ENCODE measurements at places on chromosomes 4 and X.
A peak's percentile ranks its signal among the peaks of the same experiment; 100 is the strongest.

DNA sequence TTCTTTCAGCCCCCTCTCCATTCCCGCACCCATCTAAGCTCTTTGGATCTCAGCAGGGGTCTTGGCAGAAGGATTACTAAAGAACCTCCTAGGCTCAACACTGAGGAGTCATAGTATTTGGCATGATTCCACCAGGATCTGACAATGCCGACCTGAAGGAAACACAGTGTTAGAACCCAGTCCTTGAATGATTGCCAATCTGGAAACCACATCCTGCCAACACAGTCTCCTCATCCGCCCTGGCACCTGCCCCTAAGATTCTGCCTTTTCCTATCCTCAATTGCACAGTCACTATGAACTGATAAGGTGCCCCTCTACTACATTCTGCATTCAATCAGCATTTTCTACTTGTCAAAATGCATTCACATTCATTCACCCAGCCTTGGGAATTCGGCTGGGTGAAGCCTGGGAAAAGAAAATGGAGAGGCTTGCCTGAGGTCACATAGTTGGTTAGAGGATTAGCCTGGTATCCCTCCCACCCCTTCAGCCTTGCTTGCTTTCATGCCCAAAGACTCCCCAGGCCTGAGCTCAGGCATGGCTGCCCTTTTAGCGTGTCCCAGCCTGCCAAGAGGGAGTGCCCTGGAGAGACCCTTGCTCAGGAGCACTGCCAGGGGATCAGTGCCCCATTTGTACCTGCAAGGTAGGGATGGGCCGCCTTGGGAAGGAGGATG, 2.2 kb upstream of the CLDN2 start:
- DNase-seq = no peak

DNA sequence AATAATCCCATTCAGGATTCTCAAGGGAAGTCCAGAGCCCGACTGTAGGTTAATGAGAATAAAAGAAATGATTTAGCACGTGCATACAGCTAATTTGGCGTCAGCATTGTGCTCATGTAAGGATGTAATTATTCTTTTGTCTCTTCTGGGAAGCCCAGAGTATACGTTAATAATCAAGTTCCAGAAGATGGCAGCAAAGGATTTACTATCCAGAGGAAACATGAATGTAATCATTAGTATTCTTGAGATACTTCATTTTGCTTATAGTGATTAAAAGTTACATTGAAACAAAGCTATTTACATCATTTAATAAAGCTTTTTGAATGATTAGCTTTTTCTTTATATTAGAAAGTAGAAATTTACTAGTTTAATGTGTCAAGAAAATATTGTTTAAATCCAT, 27.1 kb upstream of the MAP9 start:
- no peak for DNase-seq

GRCh38 chr4:171588051-171588545, 225.1 kb upstream of the GALNTL6 start:
- DNase-seq = no peak

- DNase-seq = no peak
These were observed 17.1 kb downstream of the CTBP1 start for GRCh38 chr4:1231637-1232360.

DNA sequence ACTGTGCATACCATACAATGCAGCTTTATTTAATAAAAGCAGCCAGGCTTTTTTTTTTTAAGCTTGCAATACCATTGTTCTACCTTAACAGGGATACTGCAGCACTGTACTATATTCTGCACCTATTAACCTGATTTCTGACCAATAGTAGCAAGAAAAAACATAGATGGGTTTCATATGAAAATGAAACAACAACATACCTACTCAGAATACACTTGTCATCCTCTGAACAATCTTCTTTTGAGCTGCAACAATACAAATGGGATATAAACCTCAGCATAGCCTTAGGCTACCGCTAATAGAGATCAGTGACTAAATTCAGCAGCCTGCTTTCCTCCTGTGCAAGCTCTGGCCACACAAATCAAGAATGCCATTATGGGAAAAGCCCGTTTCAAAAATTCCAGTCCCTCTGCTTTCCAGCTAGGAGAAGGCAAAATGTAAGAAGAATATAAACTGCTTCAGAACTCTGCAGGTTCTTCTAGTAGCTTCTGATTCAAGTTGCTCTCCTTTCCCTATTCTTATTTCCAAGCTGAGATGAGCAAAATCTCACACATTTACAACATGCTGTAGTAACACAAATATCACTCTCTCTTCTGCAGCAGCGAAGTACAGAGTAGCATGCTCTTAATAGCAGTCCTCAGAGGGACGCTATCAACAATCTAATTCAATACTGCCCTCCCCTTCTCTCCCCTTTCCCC, 143.4 kb downstream of the KLHL13 start:
- no peak for DNase-seq

GRCh38 chr4:164779811-164780216, 25.9 kb downstream of the SMIM31 start:
- peak; percentile 51 for DNase-seq

GRCh38 chr4:27048429-27049238, 188.0 kb downstream of the STIM2 start:
- peak; percentile 47 for DNase-seq

GRCh38 chr4:101328063-101328602, 19.2 kb downstream of the PPP3CA start:
- peak; percentile 26 for DNase-seq

DNA sequence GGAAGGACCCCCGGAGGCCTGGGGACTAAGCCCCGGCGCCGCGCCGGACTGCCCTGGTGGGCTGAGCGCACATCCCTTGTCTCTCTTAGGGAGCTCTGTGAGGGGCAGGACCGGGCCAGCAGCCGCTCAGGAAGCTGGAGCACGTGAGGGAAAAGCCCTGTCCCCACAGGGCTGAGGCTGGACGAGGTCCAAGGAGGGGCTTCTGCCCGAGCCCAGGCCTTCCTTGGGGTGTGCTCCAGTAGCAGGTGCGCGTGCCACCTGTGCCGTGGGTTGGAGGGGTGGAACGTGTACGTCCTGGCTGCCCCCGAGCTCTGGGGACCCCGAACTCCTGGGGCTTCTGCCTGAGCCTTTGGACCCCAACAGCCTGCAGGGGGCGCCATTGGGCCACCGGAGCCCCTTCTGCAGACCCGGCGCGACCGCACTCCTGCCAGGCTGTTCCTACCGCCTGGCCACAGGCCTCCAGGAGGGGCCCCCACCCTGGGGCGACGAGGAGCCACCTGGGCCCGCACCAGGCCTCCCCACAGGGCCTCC, 27.2 kb downstream of the TACC3 start:
- peak; percentile 93 for DNase-seq

GRCh38 chr4:54433686-54434085, 204.6 kb downstream of the PDGFRA start:
- DNase-seq = no peak

GRCh38 chrX:129823522-129823921, 20.2 kb downstream of the ZDHHC9 start:
- no peak for DNase-seq

GRCh38 chr4:7394681-7395451, 39.9 kb downstream of the PSAPL1 start:
- DNase-seq = no peak

GRCh38 chr4:87108142-87108546, 112.3 kb downstream of the KLHL8 start:
- no peak for DNase-seq

GRCh38 chrX:47226531-47227333, 6.1 kb upstream of the USP11 start:
- DNase-seq = no peak

DNA sequence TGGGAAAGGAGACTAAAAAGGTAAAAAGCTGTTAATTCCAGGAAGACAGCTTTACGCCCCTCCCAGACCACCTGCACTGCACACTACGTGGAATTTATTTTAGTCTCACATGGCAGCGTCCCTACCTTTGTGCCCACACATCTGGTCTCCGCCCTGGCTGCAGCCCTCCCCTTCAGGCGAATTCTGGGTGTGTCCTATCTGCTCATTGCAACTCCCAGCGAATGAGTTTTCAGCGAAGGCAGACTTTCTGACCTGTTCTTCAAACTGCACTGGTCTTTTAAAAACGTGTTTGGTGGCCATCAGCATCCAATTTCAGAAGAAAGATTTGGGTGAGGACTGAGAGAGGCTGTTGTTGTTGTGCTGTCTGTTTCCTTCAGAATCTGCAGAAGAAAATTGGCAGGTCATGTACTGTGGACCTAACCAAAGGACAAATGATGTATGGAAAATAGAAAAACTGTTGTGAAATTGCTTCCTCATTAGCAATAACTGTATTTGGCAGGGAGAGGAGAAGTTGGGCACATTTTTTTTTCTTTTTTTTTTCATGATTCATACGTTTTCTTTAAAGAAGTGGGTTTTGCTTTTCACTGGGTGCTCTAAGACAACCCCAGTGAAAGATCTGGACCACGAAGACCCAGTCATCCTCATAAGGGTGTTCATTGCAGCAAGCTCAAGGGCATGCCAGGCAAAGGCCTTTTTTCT, 4.2 kb downstream of the TLR8 start:
- no peak for DNase-seq

GRCh38 chr4:89820010-89820409, 17.0 kb downstream of the SNCA start:
- no peak for DNase-seq

DNA sequence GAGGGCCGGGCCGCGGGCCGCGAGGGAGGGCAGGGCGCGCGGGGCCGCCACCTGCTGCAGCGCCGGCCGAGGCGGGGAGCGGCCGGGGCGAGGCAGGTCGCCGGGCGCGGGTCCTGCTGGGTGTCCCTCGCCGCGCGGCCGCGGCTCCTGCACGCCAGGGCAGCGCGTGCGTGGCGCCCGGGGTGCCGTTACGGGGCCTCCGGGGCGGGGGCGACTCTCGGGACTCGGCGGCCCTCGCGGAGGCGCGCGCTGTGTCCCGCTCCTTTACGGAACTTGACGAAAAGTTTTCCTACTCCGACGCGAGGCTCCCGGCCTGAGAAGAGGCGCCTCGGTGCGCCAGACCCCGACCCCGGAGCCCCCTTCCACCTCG, 329 bp downstream of the TBC1D14 start:
- no peak for DNase-seq

GRCh38 chr4:78878031-78878430, 61.2 kb downstream of the PAQR3 start:
- DNase-seq = no peak

DNA sequence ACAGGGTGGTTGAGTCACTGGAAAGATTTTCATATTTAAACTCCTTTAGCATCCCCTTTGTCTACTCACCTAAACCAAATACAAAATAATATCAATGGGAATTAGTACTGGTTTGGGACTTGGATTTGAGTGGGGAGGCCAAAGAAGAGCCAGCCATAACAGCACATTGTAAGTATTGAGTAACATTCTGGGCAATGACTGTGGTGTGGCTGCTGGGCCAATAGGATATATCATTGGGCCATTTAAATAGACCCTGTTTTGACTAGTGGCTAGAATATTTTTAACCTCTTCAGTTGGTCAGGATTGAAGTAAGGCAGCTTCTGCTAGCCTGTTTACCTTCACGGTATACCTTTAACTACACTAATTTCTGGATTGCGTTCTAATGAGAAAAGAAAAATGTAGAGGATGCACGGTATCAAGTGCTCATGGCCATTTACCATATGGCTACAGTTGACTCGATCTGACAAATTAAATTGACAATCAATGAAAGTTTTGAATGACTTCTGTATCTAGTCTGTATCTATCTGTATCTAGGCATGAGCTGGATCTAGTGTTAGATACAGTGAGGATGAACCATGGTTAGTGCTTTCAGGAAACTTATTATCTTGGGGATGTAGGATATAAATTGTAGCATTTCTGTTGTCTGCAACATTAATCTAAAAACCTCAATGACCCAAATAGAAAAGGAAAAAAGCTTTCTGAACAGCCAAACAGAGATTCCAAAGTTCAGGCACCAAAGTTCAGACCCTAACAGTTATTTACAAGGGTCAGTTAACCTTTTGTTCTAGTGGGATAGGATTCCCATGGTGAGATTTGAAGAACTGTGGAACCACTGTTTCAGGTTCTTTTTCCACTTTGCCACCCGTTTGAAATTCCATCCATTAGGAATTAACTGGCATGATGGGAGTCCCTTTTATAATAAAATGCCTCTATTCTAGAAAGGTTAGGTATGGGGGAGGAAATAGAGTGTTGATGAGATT, 6.8 kb upstream of the ALB start:
- no peak for DNase-seq

DNA sequence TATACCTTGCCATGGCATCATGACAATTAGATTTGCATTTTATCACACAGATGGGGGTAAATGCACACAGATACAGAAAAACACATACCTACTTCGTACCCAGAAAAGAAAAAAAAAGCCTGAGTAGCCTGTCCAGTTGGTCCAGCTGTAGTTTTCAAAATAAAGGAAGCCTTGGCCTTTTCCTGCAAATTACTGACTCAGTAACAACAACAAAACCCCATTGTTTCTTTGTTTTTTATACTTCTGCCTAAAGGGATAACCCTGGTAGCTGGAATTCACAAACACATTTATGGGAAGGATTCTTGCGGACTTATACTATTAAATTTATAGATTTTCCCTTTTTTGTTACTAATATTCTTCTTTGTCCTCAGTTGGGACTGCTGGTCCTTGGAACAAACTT, 156.4 kb upstream of the PCDH10 start:
- no peak for DNase-seq

- peak; percentile 42 for DNase-seq
These were observed 16.2 kb downstream of the AWAT2 start for GRCh38 chrX:70033348-70034051.

DNA sequence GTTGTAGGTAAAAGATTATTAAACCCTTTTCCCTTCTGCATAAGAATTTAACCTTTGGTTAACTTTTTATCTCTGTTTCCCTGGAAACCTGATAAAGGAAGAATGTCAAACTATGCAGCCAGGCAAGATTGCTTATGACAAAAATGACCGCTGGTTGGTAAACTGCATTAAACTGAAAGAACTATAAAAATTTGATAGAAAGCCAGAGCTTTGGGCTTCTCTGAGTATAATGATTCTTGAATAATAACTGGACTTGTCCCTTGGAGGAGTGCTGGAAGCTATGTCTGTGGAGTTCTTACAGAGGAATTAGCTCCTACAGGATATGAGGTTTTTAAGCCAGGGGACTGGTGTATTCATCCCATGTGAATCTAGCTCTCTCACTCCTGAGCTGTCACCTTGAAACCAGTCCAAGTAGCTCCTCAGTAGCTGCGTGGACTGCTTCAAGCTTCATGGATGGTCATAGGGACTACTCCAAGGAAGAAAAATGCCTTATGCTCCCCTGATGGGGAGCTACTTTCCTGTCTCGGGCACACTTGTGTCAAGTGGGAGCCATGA, 52.0 kb downstream of the RASL11B start:
- no peak for DNase-seq

GRCh38 chr4:168796362-168797106, 213.5 kb downstream of the CBR4 start:
- DNase-seq = no peak

- DNase-seq = no peak
These were observed 518.8 kb upstream of the FTHL17 start for GRCh38 chrX:31590581-31591114.

Data from GM10248 (cell line).